ENCODE measurements at places on chromosomes 2 and 18. TPM values are rescaled to one million over a fixed set of nuclear protein-coding genes. Genes with fewer than 3 reads are reported as not detected.

Gene PSMA8
- total RNA-seq: not detected

Gene TCF23
- total RNA-seq: not detected

Gene TMEM169
- 0.88 TPM for total RNA-seq

Gene CRYGA
- not detected for total RNA-seq

Gene ITPRID2
- 99.6 TPM for total RNA-seq

Measured in osteoblast (primary cell).